ENCODE measurements at places on chromosomes 3 and 15.

- DNase-seq, result no peak
Measured at GRCh38 chr3:182730675-182731042, 62.6 kb upstream of the ATP11B start.

DNA sequence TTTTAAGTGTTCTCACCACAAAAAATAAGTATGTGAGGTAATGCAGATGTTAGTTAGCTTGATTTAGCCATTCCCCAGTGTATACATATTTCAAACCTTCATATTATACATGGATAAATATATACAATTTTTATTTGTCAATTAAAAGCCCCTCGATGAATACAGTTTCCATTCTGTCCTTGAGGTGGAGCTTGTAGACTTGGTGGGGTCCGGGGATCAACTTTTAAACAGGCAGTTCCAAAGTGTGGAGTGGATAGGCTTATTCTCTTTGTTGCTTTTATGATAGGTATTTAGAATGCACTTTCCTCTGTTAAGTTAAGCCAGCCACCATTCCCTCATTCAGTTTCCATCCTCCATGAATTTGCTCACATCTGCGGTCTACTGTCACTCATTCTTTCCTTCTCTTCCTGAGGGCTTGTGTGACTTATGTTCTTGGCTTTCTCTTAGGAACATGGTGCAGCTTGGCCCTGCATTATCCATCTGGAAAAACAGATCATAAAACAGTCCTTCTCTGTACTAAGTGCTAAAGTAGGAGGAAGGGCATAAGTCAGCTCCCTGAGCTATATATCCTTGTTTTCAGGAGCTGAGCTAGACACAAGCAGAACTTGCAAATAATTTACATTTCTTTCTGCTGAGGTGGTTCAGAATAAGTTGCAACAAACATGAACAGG lies 149.1 kb downstream of the NFKBIZ start:
- DNase-seq, result no peak

GRCh38 chr15:82805994-82806406 lies at the start of gene FSD2:
TSS of gene FSD2 (minus strand) at chr15:82806069. CDS start at chr15:82787390, 18,679 bp downstream.
- no peak for DNase-seq

GRCh38 chr15:38068626-38069391 lies 134.4 kb downstream of the TMCO5A start:
- DNase-seq, result no peak

- DNase-seq, result no peak
Measured at GRCh38 chr3:55654123-55654760, 167.1 kb upstream of the WNT5A start.

DNA sequence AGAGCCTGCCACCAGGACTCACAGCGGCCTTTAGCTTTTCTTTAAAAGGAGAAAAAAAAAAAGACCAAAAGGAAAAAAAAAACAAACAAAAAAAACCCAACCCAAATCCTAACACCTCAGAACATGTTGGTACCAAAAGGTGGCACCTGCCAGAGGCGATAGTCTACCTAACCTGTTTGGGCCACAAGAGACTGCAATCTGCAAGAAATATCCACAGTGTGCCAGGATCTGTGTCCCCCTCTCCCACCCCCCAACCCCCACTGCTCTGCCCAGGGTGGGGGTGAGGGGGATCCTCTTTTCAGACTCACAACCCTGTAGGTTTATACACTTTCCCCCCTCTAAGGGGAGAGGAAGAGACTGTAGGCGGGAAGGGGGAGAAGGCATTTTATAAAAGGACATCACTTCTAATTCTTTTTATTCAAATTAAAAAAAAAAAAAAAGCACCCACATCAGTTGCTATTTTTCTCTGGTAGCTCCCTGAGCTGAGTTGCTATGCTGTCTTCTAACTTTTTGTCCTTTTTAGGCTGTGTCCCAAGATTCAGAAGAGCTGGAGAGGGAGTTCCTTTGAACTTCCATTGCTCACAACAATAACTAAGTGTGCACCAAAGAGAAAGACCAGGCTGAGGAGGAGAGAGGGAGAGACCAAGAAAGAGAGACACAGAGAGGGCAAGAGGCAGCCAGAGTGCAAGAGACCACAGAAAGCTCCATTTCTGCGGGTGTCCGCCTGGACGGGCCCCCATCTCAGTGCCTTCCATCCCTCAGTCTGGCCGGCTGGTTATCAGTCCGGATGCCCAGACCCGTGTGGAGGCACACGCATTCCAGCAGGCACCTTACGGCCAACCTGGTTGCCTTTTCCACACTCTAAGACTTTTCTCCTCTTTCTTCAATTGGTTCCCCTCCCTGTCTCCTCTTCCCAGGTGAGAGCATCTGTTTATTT lies 48.9 kb downstream of the TLE3 start:
- no peak for DNase-seq

DNA sequence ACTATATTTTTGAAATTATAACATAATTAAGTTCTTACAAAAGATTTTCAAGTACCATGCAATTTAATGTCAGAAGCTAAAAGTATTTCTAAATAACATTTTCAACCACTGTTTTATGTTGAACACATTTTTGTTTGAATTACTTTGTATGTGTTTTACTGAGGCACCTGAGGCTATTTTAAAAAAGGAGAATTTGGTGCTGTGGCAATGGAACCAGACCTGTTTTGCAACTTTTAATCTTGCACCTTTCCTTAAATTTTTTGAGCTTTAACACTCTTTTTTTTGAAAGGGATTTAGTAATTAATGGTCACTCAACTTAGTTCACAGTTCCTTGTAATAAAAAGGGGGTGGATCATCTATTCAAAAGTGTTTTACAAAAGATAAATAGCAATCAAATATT lies 561.6 kb downstream of the ZBBX start:
- no peak for DNase-seq

DNA sequence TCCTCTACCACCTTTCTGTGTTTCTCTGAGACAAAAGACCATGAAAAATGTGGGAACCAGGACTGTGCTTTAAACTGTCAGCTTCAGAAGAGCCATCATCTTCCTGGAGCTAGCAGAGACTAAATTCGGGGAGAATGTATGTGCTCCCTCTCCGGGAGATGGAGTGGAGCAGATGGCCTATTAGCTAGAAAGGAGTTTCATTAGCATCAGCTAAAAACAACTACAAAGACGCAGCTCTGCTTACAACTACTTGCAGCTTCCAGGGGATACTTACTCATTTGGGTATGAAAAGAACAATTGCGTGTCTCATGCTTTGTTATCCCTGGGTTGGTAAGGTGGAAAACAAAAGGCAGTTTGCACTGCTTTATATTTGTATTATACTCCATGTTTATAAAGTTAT lies 159.6 kb downstream of the MFSD1 start:
- no peak for DNase-seq

GRCh38 chr3:193764959-193765358 lies 172.0 kb downstream of the OPA1 start:
- DNase-seq, result no peak

GRCh38 chr3:133457465-133458067 lies 57.7 kb downstream of the BFSP2 start:
- DNase-seq, result no peak
